ENCODE measurements at places on chromosomes 11 and 22. TPM values are rescaled to one million over a fixed set of nuclear protein-coding genes. Genes with fewer than 3 reads are reported as not detected.
A peak's percentile ranks its signal among the peaks of the same experiment; 100 is the strongest.

FAM111A gene
- 51.5 TPM for total RNA-seq

ZNF280A gene
- not detected for total RNA-seq

SHISAL1 gene
- not detected for total RNA-seq

WNT7B gene
- not detected for total RNA-seq

APOBEC3A gene
- not detected for total RNA-seq

IMMP1L gene
- 17.9 TPM for total RNA-seq

HTR3B gene
- 0.10 TPM for total RNA-seq

FAM180B gene
- not detected for total RNA-seq

PTPRCAP gene
- total RNA-seq, result 347 TPM

ISX gene
- not detected for total RNA-seq

GUCY1A2 gene
- 0.07 TPM for total RNA-seq

BIRC3 gene
- total RNA-seq, result 236 TPM

AKIP1 gene
- total RNA-seq, result 7.1 TPM

MYO7A gene
- total RNA-seq, result 5.4 TPM

C22orf31 gene
- total RNA-seq, result not detected

- no peak for DNase-seq
Observed at GRCh38 chr22:30272781-30273601, 6.3 kb upstream of the OSM start.

DNA sequence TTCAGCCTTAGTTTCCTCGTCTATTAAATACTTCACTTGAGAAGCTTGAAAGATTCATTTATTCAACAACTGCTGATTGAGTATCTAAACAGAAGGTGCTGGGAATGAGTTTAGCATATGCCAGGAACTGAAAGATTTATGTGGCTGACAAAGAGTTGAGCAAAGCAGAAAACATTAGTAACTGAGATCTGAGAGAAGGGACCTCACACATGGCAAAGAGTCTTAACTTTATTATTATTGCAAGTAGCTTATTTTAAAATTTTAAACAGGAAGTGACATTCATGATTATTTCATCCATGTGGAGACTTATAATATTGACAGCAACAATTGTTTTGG, 133.6 kb downstream of the CASP12 start:
- no peak for DNase-seq

GRCh38 chr11:47843361-47844055, 4.6 kb downstream of the NUP160 start:
- DNase-seq, result no peak

DNA sequence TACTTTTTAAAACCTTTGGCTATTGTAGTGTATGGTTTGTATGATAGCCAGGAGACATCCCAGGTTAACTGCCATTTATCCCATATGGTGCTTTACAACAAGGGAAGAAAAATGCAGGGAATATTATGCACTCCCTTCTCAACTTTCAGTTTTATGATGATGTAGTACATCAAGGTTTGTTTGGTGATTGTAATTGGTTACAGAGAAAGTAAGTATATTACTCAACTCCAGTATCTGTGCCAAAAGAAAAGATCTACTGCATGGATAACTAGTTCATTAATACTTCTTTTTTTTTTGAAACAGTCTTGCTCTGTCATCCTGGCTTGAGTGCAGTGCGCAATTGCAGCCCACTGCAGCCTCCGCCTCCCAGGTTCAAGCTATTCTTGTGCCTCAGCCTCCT, 65.3 kb downstream of the BCL2L13 start:
- no peak for DNase-seq

GRCh38 chr11:61718621-61719302, 33.7 kb upstream of the MYRF start:
- DNase-seq, result no peak

GRCh38 chr11:119729951-119730613, 1.1 kb upstream of the NECTIN1 start:
- no peak for DNase-seq

- no peak for DNase-seq
Observed at GRCh38 chr11:75478783-75479596, 46.0 kb upstream of the KLHL35 start.

- no peak for DNase-seq
Observed at GRCh38 chr11:122085264-122085663, 30.8 kb downstream of the BLID start.

DNA sequence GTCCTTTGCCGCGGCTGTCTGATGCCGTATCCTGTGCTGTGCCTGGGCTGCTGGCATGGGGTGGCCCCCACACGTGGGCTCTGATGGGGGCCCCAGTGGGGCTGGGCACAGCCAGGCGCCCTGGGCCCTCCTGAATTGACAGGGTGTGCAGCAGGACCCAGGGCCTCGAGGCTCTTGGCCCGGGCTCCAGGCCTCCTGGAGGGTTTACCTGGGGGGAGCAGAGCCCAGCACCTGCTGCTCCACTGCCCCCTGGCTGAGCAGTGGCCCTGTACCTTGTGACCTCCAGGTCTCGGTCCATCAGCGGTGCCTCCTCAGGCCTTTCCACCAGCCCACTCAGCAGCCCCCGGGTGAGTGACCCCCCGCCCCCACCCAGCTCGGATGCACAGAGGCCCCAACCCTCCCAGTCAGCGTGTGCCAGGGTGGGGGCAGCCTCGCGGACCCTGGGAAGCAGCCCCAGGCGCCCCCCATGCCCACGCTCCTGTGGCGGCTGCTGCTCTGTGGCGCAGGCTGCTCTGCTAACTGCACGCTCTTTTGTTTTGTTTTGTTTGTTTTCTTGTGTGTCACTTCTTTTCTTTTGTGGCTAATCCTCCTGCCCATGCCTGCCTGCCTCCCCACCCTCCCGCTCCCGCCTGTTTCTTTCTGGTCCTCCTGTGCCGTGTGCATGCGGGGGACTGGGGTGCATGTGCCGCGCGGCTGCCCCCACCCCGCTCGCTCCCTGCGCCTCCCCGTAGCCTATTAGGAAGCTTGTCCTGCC, 36.9 kb downstream of the MOB2 start:
- no peak for DNase-seq

- DNase-seq, result peak; percentile 47
Observed at GRCh38 chr22:35582861-35583670, 34.1 kb downstream of the MB start.

GRCh38 chr11:63508009-63508408, 2.1 kb downstream of the LGALS12 start:
- no peak for DNase-seq

DNA sequence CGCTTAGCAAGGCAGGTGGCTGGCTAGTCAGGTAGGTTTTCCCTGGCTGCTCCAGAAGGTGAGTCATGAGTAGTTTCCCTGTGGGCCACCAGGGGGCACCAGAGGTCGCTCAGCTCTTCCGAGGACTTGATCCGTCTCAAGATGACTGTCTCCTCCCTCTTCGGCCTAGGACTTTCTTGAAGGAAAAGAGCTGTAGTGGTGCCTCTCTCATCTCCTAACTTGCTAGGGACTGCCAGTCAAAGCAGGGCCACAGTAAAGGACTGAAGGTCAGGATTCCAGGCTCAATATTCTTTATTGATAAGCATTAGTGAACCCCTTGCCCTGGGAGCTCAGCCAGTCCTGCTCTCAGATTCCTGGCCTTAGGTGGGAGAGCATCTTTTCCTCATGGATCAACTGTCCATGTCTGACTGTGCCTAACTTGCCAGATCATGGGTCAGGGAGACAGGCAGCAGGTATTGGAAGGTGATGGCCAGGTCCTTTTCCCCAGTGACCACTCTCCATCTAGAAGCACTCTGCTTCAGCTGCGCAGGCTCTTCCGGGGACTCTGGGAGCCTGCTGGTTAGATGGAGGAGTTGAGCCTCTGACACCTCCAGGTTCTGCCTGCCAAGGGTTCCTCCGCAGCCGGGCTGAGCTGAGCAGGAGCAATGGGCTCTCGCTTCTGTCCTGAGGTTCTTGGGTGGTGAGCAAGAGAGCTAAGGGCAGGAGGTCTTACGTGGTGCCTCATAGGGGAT, 1.9 kb downstream of the POLD4 start:
- DNase-seq, result peak; percentile 63

GRCh38 chr11:100778166-100778785, 91.2 kb downstream of the ARHGAP42 start:
- no peak for DNase-seq

GRCh38 chr11:27470826-27471588, 1.6 kb downstream of the LGR4 start:
- DNase-seq, result no peak

DNA sequence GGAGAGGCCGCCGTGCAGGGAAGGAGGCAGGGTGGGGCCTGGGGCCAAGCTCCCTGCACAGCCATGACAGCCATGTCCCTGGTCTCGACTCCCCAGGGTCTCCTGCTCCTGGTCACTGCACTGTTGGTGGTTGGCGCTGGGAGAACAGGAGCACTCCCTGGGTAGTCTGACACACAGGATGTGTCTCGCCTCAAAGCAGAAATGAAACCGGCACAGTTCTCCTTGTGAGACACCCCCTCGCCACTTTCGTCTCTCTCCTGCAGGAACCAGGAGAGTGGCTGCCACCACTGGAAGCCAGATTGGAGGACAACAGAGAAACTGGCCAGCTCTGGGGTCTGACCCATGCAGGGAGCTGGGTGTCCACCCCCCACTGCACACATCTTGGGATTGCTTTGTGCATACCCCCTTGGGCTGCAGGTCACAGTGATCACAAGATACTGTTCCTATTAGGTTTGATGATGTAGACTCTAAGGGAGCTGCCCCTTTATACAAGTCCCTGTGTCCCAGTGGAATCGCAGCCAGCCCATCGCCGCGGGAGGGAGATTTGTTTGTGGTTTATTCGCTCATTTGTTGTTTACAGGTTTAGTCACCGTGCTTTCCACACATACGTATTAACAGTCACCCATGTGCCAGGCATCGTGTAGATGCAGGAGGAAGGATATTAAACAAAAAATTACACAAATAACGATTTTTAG, 27.0 kb upstream of the YWHAH start:
- DNase-seq, result peak; percentile 34

- peak; percentile 79 for DNase-seq
Observed at GRCh38 chr11:1521382-1522080, 35.0 kb upstream of the MOB2 start.

DNA sequence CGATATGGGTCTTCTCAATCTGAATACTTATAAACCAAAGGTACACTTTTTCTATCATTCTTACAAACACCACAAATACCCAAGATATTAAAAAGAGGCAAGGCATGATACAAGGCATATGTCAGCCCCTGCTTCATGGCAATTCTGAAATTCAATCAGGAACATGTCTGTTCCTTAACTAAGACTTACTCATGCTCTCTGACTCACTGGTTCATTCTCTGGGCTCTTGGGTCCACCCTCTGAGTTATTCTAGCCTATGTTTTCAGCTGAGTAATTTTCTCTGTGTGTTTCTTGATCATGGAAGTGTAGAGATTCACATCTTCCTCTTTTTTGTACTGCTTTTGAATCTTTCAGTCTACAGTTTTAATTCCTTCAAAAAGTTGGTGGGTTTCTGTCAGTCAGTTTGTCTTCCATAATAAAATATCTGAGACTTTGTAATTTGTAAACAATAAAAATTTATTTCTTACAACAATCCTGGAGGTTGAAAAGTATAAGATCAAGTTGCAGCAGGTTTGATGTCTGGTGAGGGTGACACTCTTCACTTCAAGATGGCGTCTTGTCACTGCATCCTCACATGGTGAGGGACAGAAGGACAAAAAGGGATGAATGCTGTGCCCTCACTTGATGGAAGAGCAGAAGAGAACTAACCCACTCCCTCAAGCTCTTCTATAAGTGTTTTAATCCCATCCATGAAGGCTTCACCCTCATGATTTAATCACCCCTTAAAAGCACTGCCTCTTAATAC, 211.7 kb downstream of the FAM76B start:
- no peak for DNase-seq

GRCh38 chr11:72058416-72059034, 21.8 kb downstream of the NUMA1 start:
- no peak for DNase-seq

DNA sequence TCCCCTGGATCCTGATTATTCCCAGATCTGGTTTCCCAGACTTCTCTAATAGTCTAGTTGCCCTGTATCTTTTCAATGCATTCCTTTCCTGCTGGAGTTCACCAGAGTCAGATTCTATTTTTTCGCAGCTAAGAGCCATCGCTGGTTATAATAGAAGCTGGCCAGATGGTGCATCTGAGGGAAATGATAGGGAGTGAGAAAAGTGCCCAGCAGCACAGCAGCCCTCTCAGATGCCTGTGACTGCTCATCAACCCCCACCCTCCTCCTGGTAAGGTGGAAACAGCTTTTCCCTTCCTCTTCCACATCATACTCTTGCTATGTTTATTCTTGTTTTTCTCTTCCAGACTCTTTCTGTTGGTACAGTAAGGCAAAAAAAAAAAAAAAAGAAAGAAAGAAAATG, 12.8 kb downstream of the OR8A1 start:
- DNase-seq, result no peak

DNA sequence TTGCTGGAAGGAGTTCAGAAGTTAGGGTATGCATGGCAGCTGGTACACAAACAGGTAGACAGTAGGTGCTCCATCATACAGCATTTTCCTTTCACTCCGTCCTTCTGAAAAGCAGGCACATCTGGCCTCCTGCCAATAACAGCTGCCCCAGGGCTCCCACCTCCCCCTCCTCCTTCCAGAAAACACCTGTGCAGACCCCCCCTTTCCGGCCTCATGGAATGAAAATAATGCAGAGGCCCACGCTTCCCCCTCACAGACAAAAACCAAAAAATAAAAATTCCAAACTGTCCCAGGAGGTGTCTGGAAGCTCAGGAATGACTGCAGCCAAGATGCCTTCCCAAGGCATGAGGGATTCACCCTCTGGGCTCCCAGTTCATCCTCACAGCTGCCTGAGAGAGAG, 185.5 kb downstream of the MN1 start:
- no peak for DNase-seq

DNA sequence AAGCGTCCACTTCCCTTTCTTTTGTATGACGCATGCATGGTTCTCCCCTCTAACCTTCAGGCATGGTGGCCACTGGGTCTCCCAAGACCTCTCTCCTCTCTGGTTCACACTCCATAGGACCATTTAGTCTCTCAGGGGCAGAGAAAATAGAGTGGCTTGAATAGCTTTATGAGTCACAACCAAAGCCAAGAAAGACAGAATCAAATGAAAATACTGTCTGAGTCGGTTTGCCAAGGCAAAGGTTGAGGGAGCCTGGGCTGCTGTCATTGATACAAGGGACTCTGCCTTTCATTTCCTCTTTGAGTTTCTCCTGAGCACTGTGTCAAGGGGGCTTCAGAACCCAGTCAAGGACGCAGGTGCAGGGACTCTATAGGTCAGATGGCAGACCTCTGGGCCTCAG, 44.2 kb downstream of the TENM4 start:
- DNase-seq, result no peak

DNA sequence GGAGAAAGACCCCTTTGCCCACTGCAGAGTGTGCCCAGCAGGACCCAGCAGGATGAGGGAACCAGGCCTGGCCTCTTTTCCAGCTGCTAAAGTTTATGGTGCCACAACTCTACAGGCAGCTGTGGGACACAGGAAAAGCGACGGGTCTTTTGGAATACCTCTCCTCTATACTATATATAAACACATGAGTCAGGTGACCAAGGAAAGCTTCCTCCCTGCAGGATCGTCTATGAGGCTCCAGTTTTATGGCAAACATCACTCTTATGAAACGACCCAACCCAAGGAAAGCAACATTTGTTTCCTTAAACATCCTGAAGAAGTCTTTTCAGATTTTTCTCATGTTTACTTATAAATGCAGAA, 102.8 kb upstream of the AKIP1 start:
- no peak for DNase-seq

DNA sequence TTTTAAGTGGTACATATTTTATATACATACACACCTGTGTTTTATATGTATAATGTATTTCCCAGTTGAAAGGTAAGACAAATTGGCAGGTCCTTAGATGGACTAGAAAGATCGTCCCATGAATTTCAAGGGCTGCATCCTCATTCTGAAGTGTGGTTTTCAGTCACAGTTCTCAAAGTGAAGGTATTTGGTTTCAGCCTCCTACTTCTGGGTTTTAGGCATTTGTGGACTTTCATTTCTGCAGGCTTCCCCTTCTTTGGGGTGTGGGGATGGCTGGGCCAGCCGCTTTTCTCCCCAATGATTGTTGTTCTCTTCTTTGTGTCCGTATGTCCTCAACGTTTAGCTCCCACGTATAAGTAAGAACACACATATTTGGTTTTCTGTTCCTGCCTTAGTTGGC, 10.0 kb downstream of the DCPS start:
- no peak for DNase-seq
